GDM1 (cell line): ENCODE measurements at places on chromosomes 2 and 18.

DNA sequence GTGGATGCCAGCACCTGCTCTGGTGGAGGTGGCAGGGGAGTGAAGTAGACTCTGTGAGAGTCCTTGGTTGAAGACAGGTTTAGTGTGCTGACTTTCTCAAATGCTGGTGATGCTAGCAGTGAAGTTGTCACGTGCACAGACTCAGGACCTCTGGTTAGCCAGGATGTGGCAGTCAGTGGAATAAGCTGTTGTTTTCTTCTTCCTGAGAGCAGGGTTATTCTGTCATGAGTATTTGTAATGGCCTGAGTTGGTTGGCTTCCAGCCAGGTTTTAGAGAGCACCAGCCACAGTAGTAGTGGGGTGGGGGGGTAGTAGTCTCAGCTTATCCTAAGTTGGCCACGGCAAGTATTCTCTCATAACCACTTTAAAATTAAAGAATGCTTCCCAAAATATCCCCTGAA is 238.5 kb upstream of the FBXO11 start:
- no peak for DNase-seq

DNA sequence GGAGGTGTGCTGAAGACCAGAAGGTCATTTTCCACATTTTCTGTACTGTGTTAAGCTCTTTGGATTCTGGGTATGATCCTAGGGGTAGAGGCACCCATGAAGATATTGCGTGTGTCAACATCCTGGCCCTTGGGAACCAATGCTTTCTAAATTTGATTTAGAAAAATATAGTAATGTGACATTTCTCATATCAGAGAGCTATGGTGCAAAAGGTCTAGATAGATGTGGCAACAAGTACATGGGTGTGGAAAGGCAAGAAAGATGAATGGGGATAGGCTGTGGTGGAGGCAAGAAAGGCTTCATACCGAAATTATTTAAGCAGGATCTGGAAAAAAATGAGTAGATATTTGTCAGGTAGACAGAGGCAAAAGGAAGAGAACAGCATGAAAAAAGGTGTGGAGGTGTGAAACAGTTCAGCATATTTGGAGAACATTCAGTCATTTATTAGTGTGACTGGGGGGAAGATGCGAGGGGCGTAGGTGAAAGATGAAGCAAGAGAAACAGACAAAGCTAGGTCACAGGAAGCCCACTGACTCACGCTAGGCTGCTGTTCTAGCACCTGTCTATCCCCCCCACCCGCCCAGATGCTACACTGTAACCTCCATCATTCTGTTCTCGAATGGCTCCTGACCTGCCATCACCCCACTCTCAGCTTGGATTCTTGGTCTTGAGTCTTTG is 11.7 kb downstream of the DOK1 start:
- DNase-seq: no peak

- no peak for DNase-seq
Measured at GRCh38 chr18:12314591-12315305, 6.7 kb downstream of the TUBB6 start.

DNA sequence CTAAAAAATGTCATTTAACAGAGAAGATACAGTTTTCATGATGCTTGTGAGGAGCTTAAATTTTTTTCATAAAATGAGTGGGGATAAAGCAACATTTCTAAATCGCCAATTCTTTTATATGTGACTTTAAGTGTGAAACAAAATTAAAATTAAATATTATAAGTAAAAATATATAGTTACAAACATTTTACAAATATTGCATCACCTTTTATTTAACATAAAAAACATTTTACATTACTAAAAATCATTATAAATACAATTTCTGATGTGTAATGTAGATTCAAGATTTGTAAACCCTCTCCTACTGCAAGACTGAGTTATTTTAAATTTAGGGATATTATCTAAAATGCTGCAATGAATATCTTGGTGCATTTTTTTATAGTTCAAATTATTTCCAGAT is 44.4 kb upstream of the GATA6 start:
- DNase-seq: no peak

DNA sequence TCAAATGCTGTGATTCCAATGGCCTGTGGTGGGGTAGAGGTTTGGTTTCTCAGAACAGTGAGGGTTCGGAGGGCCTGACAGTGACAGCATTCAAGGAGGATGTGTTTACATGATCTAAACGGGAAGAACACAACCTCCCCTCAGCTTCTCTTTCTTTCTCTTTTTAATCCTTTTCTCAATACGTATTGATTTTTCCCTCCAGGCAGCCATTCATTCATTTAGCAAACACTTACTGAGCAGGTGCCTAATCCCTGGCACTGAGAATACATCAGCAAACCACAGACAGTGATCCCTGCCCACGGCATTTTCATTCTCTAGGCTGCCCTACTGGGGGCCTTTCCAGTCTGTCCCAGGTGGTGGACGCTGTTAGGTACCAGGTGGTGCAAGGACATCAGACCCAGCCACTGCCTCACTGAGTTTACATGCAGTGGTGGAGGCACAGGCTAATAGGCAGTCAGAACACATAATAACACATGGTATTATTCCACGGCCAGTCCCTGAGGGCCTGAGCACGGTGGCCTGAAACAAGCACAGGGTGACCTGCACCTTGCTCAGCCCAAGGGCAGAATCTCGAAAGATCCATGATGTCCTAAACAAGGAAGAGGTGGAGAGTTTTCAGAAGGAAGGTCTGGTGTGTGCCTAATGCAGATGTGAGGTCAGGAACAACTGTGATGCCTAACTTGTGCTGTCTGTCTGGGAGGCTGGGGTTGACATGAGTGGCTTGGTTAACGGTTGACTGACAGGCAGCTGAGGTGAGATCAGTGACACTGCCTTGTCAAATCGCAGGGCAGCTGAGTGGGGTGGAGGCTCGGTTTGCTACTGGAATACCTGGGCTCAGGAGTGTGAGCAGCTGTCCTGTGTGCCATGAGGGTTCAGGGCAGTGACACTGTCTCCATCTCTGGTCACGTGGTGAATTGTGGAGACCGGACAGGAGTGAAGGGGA is 785.5 kb upstream of the HS6ST1 start:
- DNase-seq: no peak

DNA sequence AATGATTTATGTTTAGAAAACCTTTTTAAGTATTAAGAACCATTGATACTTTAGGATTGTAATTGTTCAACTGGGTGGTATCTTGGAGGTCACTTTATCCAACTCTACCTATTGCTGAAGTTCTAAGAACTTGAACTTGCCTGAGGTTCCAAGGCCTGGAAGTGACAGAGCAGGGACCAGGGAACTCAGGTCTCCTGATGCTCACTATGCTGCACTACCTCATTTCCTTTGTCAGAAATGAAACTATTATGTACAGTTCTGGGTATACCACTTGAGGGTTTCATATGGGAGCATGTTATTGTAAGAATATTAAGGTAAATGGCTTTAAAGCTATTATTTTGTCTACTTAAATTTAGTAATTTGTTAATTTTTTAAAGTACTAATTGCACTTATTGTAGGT is 3.0 kb downstream of the MBD5 start:
- DNase-seq: no peak

DNA sequence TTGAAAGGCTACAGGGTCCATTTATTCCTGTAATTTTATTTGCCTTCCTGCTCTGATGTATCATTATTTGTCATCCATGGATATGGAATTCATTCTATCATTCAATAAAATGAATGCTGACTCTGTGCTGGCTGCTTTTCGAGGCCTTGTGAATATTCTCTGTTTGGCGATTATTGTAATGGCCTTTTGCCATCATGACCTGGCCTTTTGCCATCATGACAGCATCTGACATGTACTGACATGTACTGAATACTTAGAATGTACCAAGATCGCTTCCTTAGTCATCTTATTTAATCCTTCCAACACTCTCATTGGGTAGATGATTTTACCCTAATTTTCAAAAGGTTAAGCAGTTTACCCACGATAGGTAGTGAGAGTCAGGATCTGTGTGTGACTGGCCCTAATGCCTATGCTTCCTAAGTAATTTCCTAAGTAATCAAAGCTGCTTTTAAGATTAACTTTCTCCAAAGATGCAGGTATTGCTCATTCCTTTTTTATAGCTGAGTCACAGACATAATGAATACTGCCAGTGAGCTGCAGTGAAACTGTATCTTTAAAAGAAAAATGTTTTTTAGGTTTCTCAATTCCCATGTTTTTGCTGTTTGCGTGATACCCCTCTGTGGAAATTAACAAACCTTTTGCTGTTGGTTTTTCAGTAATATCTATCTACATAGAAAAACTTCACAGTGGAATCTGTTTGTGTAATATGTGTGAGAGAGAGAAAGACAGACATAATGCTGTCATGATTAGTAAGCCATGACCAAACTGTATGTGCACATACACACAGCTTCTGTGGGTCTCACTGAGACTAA is 127.8 kb downstream of the CERS6 start:
- DNase-seq: no peak

DNA sequence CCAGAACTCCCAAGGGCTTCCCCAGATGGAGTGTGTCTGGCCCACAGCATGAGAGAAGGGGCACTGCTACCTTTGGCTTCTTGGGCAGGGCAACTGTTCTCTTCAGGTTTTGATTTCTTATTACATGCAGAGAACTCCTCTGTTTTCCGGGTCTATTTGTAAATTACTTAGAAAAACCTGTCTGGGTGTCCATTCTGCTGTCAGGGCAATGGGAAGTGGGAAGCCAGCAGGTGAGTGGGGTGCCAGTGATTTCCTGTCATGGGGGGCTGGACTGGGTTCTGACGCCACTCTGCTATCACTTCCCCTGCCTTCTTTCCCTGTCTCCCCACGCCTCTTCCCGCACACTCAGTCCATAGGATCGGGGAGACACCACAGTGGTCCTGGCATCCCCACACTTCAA is 58.0 kb upstream of the LGALSL start:
- no peak for DNase-seq

GRCh38 chr2:65536596-65536995 is 104.2 kb upstream of the SPRED2 start:
- no peak for DNase-seq

GRCh38 chr2:177422271-177422670 is 29.7 kb downstream of the AGPS start:
- no peak for DNase-seq

DNA sequence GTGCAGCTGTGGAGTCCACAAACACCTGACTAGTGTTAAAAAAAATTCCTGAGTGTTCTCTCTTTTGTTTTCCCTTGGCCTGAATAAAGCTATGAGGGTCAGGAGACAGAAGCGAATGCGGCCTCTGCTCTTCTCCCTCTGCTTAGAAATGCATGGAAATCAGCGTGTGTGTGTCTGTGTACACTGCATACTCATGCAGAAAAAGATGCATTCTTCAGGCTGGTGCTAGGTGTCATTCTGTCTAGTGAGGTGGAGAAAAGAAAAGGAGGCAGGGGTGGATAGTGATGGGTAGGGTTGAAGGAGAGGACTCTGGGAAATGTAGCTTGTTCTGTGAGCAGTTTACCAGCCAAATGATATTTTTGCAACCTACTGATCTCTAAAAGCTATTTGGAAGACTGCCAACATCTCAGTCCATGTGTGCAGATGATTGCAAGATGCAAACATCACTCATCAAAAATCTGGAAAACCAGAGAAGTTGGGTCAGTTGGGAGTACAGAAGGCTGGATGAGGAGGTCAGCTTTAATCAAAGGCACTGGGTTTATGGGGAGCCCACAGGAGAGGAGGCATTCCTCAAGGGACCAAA is 177.7 kb downstream of the INSIG2 start:
- no peak for DNase-seq

DNA sequence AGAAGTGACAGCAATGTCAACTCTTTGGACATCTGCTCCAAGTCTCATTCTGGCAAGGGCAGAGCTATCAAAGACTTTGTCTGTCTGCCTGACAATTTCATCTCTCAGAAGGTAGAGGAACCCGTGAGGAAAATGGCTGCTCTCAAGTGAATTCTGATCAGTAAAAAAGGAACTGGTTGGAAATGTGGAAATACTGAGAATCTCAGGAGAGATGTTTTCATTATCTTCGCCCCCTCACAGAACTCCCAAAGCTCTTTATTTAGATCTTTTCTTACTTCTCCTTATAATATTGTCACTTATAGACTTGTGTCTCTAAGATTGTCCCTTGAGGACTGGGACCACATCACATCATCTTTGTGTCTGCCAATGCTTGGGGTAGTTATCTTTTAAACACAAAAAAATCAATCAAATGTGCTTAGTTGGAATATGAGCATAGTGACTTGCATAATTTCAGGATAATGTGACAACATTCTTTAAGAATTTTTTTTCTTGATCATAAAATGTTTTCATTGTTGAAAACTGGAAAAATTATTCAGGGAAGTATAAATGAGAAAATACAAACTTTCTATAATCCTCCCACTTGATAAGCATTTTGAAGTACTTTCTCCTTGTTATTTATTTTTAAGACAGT is 68.2 kb upstream of the ITGB6 start:
- DNase-seq: no peak

- DNase-seq: no peak
Measured at GRCh38 chr18:39596891-39597290, 2031.3 kb upstream of the CELF4 start.

DNA sequence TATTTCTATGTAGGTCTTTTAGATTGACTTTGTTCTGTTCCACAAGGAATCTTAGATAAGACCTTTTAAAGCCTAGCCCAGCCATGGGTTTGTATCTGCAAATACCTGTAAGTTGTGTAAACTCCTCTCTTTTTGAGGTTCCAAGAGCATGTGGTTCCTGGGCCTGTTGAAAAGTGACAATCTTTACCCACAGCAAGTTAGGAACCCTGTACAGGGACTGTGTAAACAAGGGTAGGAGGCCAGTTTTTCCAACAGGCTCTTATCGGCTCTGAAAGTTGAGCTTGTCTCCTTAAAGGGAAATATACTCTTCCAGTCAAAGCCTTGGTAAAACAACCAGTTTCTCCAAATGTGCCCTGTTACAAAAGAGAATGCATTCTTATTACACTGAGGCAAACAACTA is 15.3 kb upstream of the ASXL3 start:
- no peak for DNase-seq

DNA sequence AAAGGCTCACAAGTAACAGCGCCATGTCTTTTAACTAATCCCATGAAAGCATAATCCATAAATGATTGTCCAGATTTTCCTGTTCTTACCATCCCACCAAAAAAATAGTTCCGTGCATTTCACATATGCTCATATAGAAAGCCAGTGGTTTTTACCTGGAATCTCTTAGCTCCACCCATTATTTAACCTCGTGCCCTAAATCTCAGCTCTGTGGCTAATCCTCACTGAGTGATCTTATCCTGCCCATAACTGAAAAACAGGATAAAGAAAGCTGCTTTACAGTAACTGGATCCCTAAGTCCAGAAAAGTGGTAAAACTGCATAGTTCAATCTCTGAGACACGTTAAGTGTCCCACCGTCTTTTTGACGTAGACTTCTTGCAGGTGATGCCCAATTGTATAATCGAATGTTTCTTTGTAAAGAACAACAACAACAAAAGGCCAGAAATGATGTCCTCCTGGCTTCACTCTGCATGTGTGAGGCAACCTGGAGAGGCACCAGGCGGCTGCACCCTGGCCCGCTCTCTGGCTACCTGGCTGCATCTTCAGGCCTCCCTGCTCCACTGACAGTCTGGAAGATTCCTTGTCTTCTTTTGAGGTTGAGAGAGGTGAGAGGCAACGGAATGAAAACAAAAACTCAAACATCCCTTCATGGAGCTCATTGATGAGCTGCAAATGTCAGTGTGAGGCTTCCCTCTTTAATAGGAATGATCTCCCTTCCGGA is 38.6 kb downstream of the FEZ2 start:
- DNase-seq: no peak
